ENCODE measurements at places on chromosomes 4 and X.

DNA sequence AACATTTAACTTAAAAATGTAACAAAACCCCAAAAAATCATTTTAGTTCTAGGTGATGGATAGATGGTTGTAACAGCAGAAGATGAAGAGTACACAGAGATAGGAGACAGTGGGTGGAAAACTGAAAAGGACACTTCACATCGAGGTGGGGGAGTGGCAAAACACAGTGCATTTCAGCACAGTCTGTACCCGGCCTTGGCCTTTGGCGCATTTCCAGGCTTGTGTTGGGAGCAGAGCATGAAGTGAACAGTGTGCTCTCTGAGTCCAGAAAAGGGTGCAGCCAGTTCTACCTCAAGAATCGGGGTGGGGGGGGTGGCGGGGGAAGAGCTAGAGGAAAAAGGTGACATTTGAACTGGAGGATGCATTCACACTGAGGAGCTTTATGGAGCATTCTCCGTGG is 4.3 kb downstream of the TSPYL2 start:
- no peak for DNase-seq

- no peak for DNase-seq
These were observed 110.1 kb downstream of the PGRMC2 start for GRCh38 chr4:128177498-128177897.

DNA sequence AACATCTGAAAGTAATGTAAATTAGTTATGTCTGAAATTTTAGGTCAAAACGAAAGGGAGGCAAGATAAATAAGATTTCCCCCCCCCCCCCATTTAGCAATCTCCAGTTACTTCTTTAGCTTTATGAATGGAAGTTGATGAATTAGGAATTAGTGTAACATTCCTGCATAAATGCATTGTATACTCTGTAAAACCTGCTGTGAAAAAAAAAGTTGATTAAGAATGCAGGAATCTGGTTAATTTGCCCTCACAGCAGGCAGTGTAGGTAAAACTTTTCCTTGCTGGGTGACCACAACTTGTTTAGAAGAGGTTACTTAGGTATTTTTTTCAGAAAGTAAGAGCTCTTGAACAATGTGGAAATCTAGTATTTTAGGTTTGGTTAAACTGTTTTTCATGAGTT is 15.3 kb downstream of the LARP7 start:
- DNase-seq: peak; percentile 40

GRCh38 chr4:41150401-41150800 is 63.9 kb downstream of the APBB2 start:
- DNase-seq: no peak

- DNase-seq: no peak
These were observed 16.4 kb downstream of the BANK1 start for GRCh38 chr4:101806914-101807313.

DNA sequence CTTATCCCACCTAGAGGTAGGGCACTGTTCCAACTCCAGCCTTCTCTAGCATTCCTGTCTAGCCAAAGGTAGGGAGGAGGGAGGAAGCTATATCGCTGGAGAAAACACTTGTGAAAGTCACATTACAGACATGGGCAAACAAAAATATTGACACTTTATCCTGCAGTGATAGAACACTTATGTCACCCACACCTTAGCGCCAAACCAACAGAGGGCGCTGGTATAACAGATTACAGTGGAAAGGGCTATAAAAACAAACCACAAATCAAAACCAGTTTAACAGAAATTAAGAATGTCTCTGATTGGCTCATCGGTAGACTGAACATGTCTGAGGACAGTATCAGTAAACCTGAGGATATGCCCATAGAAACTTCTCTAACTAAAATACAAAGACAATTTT is 451.3 kb downstream of the TLL1 start:
- DNase-seq: peak; percentile 46

- no peak for DNase-seq
These were observed 635.4 kb downstream of the SPRY1 start for GRCh38 chr4:124032035-124032434.

DNA sequence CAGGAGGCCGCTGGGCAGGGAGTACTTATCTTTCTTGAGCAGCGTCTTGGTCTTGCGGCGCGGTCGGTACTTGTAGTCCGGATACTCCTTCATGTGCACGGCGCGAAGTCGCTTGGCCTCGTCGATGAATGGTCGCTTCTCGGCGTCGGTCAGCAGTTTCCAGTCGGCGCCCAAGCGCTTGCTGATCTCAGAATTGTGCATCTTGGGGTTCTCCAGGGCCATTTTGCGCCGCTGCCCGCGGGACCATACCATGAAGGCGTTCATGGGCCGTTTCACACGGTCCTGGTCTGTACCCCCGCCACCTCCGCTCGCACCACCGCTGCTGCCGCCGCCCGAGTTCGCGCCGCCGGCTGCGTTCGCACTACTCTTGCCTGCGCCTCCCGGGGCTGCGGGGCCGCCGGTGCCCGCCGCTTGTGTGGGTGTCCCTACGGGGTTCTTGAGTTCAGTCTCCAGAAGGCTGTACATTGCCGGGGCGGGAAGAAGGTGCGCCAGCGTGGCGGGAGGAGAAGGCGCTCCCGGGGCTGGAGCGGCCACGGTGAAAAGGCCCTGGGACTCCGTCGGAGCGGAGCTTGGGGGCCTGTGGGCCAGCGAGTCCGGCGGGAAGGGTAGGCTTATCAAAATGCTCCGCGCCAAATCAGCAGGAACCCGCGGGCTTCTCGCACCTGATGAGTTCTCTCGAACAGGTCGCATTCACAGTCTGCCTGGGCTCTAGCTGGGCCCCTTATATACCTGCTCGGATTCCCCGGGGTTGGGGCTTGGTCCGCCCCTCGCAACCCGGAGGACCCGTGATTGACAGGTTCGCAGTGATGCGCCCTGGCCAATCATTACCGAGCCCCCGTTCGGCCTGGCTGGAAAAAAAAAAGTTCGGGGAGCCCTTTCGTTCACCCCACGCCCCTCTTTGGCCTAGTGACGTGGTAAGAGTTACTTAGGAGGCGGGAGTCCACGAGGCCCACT is at the start of gene SOX3:
Gene SOX3 (minus strand): TSS at position 699 of the 954 bp plus-strand sequence. CDS start 9 bp downstream, at position 690.
- DNase-seq: no peak

Measured in HAP-1 (cell line).